ENCODE measurements at places on chromosomes 6 and 20. TPM values are rescaled to one million over a fixed set of nuclear protein-coding genes. Genes with fewer than 3 reads are reported as not detected.

Gene CNKSR3
- 33.6 TPM for total RNA-seq

Gene EPHA7
- 2.4 TPM for total RNA-seq

DNA sequence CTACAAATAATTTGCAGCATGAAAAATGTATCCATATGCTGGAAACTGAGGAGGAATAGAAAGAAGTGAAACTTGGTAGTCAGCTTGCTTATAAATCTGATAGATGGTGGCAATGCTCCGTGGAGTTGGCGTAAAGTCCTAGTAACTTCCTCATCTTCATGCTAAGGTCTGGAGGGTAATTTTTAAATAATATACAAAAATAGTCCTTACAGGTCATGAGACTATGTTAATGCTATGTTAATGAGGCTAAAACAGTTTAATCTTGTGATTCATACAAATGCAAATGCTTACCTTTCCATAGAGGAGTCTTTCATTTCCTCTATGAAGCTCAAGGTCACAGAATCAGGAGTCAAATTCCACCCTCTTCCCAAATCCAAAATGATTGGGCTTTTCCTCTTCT, 9.4 kb upstream of the CRIP3 start:
- no peak for DNase-seq

DNA sequence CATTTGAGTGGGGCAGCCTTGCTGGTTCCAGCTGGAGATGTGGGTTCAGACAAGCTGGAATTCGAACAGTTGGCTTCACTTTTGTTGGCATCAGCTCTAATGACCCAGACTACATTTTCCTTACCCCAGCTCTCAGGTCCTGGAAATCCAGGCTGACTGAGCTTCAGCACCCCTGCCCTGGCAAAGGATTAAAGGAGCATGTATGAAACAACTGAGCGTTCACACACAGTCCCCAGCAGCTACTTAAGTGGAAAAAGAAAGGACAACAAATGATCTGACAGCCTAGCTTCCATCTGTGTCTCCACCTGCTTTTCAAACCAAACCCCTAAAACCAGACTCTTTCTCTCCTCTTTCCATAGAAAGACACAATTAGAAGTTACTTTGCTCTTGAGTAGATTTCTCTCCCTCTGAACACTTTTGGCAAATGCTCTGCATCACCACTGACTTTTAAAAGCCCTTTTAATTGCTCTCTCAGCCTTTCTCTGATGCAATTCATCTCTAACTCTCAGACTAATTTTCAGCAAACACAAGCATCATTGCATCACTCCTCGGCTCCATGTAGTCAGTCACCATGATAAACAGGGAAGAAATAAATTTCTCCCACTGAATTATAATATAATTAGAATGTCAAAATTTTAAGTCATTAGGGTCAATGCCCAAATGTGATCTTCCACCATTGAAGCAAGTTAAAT, 28.1 kb downstream of the ROS1 start:
- no peak for DNase-seq

DNA sequence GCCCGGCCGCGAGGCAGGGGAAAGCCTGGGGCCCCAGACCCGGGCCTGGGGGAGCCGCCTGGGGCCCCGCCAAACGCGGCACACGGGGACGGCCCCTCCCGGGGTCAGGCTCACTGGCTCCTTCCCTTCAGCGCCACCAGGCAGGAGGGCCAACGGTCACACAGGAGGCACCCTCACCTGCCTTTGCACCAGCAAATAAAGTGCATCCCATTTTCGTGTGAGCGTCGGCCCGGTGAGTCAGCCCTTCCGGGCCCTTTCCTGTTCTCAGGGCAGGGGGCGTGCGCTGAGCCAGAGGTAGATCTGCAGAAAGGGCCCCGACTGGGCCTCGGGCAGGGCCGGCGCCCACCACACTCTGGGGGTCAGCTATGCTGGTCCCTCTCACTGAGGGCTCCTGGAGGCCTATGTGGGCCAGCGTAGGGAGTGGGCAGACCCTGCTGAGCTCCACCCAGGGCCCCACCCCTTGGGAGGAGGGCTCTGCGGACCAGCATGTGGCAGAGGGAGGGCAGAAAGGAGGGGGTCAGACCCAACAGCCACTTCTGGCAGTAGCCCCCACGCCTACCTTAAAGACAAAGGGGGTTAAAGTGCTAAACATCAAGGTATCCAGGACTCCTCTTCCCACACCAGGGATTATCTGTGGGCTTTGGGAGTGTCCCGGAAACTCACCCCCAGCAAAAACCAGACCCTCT, 931 bp upstream of the UCKL1 start:
- DNase-seq: peak; percentile 87

DNA sequence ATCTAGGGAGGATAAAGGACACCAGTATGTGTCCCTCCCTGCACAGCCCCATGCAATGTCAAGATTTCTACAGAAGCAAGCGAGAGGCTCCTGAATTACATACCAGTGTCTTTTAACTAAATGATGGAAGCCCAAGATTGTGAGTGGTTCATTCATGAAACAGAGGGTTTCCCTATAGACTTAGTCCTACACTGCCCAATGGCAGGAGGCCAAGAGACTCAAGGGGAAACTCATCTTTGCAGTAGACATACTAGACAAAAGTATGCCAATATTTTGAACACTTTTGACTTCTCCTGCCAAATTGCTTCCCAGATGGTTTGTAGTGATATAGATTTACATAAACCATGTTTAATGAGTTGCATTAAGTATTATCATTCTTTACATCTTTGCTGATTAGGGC, 557.2 kb upstream of the JAG1 start:
- no peak for DNase-seq

DNA sequence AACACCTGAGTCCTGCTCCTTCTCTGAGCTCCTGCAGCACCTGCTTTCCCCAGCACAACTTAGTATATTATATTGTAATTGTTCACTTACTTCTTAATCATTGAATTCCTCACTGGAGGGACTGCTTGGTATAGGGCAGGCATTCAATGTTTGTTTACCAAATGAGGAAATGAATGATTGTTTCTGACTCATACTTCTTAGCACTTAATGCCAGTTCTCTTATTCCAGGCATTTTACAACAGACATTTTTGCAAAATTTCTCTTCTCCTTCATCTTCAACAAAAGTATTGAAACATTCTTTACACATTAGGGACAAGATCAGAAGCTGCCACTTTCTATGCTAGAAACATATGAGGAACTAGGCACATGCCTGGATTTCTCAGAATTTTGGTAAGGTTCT, 119.4 kb downstream of the TBX18 start:
- no peak for DNase-seq

- DNase-seq: no peak
Observed at GRCh38 chr20:35327074-35327976, 35.1 kb upstream of the FAM83C start.

- DNase-seq: peak; percentile 82
Observed at GRCh38 chr6:109187399-109188114, 92.2 kb downstream of the CEP57L1 start.

- DNase-seq: no peak
Observed at GRCh38 chr6:101490857-101491256, 97.3 kb downstream of the GRIK2 start.

DNA sequence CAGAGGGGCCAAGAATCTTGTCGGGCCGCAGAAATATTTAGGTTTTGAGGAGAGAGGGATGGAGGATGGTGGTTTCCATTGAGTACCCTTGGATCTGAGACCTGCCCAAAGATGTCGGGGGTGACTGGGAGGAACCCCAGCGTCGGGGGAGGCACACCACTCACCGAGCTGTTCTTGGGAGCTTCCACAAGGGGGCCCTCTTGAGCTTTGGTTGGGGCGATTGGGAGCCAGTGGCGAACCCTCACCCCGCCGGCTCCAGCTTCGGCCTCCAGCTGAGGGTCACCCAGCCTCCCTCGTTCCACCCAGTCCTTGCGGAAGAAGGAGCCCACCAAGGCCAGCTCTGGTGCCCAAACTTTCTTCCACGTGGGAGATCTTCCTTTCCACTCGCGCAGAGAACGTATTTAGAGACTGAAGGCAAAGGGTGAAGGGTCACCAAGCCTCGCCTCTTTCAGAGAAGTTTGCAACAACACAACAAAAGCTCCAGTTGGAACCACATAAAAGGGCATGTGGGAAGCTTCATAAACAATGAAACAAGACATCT, 33.6 kb downstream of the APCDD1L start:
- no peak for DNase-seq

GRCh38 chr6:45504947-45505346, 127.2 kb upstream of the SUPT3H start:
- no peak for DNase-seq

DNA sequence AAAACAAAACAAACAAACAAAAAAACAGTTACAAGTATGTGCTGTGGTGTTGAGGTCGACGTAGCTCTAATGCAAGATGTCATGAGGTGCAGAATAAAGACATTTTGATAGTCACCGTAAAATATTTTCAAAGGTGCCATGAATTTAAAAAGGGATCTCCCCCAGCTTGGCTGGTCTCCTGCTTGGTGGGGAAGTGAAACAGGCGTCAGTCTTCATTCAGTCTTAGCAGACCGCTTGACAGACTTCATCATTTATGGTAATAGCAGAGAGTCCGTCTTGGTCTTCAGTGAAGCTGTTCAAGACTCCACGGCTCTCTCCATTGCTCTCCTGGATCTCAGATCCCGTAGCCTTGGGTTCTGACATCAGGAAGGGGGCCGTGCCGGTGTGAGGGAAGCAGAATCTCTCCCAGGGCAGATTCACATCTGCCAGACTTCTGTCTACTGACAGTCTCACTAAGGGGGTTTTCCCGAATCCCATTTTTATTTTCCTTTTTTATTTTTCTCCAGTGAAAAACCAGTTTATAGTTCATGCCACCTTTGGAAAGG, 1.6 kb downstream of the SLC24A3 start:
- DNase-seq: no peak

DNA sequence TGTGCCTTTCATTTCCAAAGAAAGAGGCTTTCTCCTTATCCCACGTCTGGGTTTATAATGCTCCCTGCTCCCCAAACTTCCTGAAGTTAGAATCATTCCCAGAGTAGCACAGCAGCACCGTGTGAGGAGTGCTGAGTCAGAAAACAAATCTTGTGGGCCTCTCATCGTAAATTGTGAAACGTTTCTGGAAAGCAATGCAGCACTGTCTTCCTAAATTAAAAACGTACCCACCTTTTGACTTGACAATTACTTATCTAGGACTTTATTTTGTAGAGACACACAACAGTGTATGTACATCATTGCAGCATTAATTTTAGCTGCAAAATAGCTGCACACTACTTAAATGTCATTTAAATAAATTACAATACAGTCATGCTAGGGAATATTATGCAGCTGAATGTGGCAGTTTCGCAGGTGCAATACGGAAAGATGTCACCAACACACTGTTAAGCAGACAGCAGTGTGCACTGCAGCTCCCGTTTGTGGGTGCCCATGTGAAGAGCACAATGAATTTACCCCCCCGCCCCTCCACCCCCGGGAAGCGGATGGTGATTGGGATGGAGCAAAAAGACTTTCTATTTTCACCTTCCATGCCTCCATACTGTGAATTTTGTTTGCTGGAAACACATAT, 30.8 kb downstream of the RRBP1 start:
- DNase-seq: no peak

DNA sequence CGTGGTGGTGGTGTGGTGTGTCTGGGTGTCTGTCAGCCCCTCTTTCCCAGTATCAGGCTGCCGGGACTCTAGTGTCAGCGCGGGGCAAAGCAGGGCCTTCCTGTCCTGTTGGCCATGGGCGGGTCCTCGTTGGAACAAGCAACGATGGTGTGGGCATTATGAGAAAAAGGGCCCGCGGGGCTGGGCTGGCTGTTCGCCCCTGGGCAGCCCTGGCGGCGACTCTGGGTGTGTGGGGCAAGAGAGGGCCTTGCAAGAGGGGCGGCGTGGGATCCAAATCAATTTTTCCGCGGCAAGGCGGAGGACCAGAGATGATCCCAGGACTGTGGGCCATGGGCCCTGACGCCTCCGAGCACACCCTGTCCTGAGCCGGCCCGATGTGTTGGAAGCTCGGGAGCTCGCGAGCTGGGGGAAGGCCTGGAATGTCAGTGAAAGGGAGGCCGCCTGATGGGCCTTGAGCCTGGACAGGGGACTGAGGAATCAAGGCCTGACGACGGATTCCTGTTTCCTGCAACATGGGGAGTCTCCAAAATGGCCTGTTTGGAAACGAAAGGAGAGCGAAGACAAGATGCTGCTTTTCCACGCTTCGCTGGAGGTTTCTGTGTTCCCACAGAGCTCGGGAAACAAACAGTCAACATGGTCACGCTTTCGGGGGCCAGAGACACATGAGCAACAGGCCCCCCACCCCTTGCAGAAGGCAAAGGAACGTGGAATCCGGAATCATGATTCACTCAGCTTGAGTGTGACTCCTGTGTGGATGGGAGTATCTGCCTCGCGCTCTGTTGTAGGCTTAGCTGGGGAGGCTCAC, 364.7 kb upstream of the DEFB115 start:
- DNase-seq: no peak

DNA sequence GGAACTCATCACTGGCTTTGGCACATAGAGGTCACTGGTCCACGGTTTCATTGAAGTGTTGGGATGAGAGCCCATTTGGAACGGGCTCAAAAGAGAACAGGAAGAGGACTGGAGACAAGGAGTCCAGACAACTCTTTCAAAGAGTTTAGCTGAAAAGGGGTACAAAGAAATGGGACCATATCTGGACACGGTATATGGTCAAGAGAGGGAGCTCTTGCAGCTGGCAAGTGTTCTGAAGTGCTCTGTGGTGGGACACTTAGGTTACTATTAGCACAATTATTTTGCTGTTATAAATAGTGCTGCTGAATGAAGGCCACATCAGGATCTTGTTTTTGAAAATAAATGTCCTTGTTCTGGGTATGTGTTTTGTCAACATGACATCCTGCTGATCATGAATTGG, 4.6 kb downstream of the SGK2 start:
- DNase-seq: no peak

DNA sequence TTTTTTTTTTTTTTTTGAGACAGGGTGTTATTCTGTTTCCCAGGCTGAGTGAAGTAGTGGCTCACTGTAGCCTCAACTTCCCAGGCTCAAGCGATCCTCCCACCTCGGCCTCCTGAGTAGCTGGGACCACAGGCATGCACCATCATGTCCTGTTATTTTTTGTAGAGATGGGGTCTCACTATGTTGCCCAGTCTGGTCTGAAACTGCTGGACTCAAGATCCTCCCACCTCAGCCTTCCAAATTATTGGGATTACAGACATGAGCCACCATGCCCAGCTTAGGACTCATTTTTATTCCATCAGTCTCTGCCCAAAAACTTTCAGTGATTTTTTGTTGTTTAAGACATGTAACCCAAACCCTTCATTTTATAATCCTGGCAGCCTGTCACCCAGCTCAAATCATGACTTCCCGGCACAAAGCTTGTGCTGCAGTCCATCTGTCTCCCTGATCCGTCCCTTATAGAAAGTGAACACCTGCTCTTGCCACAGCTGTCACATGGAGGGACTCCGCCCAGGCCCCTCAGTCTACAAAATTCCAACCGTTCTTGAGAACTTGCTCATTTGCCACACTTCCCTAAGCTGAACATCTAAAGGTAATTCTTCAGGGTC, 183.9 kb upstream of the JARID2 start:
- DNase-seq: no peak

All from mucosa of descending colon (tissue), 3 donors.